Esophagus squamous epithelium (tissue), 5 donors: ENCODE measurements at places on chromosomes 3 and 15.

- no peak for DNase-seq
These were observed 40.8 kb downstream of the NDUFB4 start for GRCh38 chr3:120636795-120637401.

- no peak for DNase-seq
These were observed 35.2 kb downstream of the ANP32A start for GRCh38 chr15:68785541-68785940.

- DNase-seq: no peak
These were observed 480.3 kb upstream of the ALCAM start for GRCh38 chr3:104886220-104886995.

DNA sequence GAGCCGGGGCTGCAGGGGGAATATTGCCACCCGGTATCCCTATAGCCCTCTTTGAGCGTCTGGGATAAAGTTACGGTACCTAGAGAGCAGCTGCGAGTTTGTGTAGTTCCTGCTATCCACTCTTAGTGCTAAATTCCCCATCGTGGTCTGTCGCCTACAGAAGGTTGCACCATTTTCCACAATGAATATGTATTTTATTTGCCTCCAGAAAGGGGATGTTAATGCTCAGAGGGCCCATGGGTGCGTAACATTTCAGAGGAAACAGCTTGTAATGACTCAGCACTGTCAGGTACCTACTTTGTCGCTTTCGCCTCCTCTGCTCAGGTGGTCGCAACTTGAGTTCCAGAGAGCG, 1.1 kb downstream of the SLCO3A1 start:
- DNase-seq: no peak
